Forelimb muscle (tissue), 1 donor: ENCODE measurements at places on chromosomes 2 and 18.

GRCh38 chr2:127560201-127560930 is 24.9 kb downstream of the MYO7B start:
- DNase-seq, result no peak

GRCh38 chr18:74516271-74517235 is 17.7 kb upstream of the CNDP1 start:
- no peak for DNase-seq

DNA sequence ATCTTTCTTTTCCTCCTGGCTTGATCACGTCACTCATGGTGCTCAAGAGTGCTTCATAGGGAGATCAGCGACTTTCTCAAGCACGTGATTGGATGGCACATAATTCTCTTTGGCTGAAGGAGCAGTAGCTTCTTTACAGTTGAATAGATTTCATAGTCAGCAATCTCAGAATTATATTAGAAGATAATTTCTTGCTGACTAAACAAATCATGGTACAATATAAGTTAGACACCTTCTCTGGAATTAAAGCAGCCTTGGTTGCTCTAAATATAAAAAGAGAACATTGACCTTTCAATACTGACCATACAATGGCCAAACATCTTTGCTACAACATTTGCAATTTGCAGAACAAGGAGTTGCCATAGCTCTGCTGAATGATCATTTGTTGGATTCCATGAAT is 238.5 kb upstream of the CHST9 start:
- no peak for DNase-seq

GRCh38 chr2:62964671-62965070 is 86.0 kb upstream of the OTX1 start:
- no peak for DNase-seq
